ENCODE measurements at places on chromosomes 16 and 17. TPM values are rescaled to one million over a fixed set of nuclear protein-coding genes. Genes with fewer than 3 reads are reported as not detected.

DNA sequence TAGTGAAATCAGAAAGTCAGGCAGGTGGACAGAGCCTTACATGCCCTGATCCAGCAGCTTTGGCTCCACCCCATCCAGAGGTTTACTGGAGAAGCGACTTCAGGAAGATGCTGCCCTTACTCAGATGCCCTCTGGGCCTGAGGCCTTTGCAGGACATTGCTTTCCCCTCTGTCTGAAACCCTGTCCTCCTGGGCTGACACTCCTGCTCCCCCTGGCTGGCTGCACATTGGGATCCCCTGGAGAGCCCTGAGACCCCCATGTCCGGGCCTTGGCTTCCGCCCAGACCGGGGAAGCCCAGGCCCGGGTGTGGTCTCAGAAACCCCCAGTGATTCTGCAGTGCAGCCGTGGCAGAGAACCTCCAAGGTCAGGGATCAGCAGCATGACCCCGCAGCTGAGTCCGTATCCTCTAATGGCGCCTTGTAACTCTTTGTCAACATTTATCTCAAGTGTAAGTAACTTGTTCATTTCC, 36.6 kb downstream of the BCO1 start:
- H3K4me3 ChIP-seq, result no peak overlapping the region
- no peaks in the 10 kb centered on the region for H3K4me1 ChIP-seq
- H3K36me3 ChIP-seq, result no peaks in the 10 kb centered on the region
- no peaks in the 10 kb centered on the region for H3K27me3 ChIP-seq
- no peak overlapping the region for H3K27ac ChIP-seq

GRCh38 chr17:77720946-77721845, 237.3 kb upstream of the TNRC6C start:
- no peak overlapping the region for H3K4me3 ChIP-seq
- H3K27ac ChIP-seq, result no peak overlapping the region
- DNase-seq, result no peak
- H3K36me3 ChIP-seq, result no peaks in the 10 kb centered on the region
- H3K4me1 ChIP-seq, result no peaks in the 10 kb centered on the region

The RBFOX1 gene
- 0.25 TPM for polyA plus RNA-seq

The KRTAP4-3 gene
- polyA plus RNA-seq, result not detected

The GPR139 gene
- polyA plus RNA-seq, result not detected

The KRT27 gene
- not detected for polyA plus RNA-seq

DNA sequence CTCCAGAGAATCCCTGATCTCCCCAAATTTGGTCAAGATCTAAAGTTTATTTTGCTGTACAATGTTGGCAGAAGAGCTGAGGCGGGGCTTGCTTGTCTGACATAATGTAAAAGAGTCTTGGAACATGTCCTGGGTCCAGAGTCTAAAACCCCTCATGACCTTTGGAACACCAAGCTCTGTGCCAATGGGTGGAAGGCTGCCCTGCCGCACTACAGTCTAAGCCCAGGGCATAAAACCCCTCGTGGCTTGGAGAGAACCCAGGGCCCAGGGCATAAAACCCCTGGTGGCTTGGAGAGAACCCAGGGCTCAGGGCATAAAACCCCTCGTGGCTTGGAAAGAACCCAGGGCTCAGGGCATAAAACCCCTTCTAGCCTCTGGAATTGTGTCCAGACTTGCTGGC, 36.7 kb downstream of the CCDC57 start:
- no peak overlapping the region for H3K27ac ChIP-seq
- H3K4me3 ChIP-seq, result no peak overlapping the region
- no peak for DNase-seq
- no peaks in the 10 kb centered on the region for H3K27me3 ChIP-seq
- peaks cover 3% of the 10 kb centered on the region for H3K36me3 ChIP-seq

- no peak overlapping the region for H3K27ac ChIP-seq
- no peaks in the 10 kb centered on the region for H3K4me1 ChIP-seq
- no peak overlapping the region for H3K4me3 ChIP-seq
These were observed 128.6 kb downstream of the SOX9 start for GRCh38 chr17:72249441-72249840.

DNA sequence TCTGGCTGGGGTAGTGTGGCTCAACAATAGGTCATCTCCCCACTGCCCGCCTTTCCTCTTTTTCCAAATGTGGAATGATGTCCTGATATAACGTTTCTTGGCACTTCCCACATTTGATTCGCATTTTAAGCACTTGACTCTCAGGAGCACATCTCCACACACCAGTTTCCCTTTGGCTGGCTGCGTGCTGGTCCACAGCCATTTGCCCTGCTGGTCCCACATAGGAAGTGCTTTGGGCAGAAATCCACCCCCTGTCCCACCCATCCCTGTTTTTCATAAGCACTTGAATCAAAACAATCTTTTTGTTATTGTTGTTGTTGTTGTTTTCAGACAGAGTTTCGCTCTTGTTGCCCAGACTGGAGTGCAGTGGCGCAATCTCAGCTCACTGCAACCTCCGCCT, 24.0 kb upstream of the TNFRSF13B start:
- no peak for DNase-seq
- no peak overlapping the region for H3K27ac ChIP-seq
- no peak overlapping the region for H3K4me3 ChIP-seq
- H3K27me3 ChIP-seq, result no peaks in the 10 kb centered on the region

GRCh38 chr17:7207120-7208001, 12.3 kb downstream of the DLG4 start:
- H3K4me1 ChIP-seq, result no peaks in the 10 kb centered on the region
- no peak overlapping the region for H3K4me3 ChIP-seq
- no peaks in the 10 kb centered on the region for H3K36me3 ChIP-seq
- no peak for DNase-seq
- H3K27me3 ChIP-seq, result no peaks in the 10 kb centered on the region

- H3K4me3 ChIP-seq, result no peak overlapping the region
- H3K27me3 ChIP-seq, result no peaks in the 10 kb centered on the region
- no peak overlapping the region for H3K27ac ChIP-seq
- DNase-seq, result no peak
- no peaks in the 10 kb centered on the region for H3K36me3 ChIP-seq
These were observed 180.6 kb downstream of the FOXL1 start for GRCh38 chr16:86758932-86759331.

DNA sequence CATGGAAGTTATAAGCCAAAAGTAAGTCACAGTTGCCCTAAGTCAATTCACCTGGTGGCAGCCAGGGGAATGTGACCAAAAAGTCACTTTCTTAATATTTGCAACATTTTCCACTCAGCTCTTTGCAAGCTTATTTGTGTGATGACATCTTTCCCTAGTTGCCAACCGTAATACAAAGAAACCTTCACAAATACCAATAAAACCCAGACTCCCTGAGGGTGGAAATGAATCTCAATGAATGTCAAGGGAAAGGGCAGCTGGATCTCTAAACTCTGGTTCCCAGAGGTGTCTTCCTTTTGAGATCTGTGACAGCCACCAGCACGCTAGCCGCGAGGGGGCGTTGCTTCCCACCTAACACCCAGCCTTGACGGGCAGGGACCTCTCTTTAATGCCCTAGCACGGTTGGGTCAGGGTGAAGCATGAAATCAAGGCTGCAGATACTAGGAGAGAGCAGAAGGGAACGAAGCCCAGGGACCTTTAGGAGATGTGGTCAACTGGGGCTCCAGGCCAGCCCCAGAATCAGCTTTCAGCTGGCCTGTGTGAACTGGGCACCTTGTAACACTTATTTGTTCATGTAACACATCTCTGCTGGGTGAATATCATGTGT, 82.2 kb downstream of the CMC2 start:
- H3K27me3 ChIP-seq, result no peaks in the 10 kb centered on the region
- no peak overlapping the region for H3K4me3 ChIP-seq
- no peaks in the 10 kb centered on the region for H3K4me1 ChIP-seq
- DNase-seq, result no peak
- no peaks in the 10 kb centered on the region for H3K36me3 ChIP-seq

- no peak overlapping the region for H3K4me3 ChIP-seq
- H3K27me3 ChIP-seq, result no peaks in the 10 kb centered on the region
- H3K27ac ChIP-seq, result no peak overlapping the region
- DNase-seq, result no peak
These were observed 65.9 kb downstream of the SPACA3 start for GRCh38 chr17:33057564-33057963.

DNA sequence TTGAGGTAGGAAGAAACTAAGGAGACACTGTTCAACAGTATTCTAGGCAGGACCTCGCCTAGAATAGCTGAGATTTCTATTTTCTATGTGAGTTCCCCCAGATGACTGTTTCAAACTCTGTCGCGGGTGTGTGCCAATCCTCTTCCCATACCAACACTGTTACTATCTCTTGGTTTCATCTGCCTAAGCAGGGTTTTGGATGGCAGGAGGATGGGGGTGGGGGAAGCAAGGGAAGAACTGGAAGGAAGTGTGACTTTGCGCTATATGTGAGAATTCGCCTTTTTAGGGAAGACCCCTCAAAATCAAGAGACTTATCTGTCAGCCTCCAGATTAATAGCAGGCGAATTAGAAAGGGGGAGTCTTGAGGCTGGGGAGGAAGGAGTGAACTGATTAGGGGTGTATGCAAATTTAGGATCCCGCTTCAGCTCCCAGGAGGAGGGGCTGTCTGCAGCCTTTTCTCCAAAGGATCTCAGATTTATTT, 521 bp upstream of the G6PC3 start:
- H3K36me3 ChIP-seq, result no peaks in the 10 kb centered on the region
- H3K27me3 ChIP-seq, result no peaks in the 10 kb centered on the region
- no peaks in the 10 kb centered on the region for H3K4me1 ChIP-seq
- DNase-seq, result no peak

DNA sequence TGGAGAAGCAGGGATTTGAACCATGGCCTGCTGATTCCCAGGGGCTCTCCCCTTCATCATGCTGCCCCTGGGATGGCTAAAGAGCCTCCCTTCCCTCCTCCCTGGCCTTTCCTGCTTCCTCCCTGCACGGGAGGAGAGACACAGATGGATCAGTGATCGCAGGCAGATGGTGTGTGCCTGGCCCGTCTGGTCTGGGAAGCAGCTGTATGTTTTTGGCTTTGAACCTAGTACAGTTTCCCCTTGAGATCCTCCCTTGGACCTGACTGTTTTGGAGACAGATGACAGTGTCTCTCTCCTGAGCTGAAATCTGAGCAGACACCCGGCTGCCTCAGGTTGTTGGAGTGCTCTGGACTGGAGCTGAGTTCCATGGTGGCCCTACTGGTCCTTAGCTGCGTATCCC, 29.0 kb upstream of the ATP2C2 start:
- H3K27me3 ChIP-seq, result no peaks in the 10 kb centered on the region
- H3K36me3 ChIP-seq, result no peaks in the 10 kb centered on the region
- DNase-seq, result no peak

- peaks cover 1% of the 10 kb centered on the region for H3K27me3 ChIP-seq
- no peaks in the 10 kb centered on the region for H3K4me1 ChIP-seq
- H3K36me3 ChIP-seq, result no peaks in the 10 kb centered on the region
These were observed 284.5 kb downstream of the MAF start for GRCh38 chr16:79316004-79316458.

The HAP1 gene
- polyA plus RNA-seq, result not detected

The CA10 gene
- polyA plus RNA-seq, result not detected

DNA sequence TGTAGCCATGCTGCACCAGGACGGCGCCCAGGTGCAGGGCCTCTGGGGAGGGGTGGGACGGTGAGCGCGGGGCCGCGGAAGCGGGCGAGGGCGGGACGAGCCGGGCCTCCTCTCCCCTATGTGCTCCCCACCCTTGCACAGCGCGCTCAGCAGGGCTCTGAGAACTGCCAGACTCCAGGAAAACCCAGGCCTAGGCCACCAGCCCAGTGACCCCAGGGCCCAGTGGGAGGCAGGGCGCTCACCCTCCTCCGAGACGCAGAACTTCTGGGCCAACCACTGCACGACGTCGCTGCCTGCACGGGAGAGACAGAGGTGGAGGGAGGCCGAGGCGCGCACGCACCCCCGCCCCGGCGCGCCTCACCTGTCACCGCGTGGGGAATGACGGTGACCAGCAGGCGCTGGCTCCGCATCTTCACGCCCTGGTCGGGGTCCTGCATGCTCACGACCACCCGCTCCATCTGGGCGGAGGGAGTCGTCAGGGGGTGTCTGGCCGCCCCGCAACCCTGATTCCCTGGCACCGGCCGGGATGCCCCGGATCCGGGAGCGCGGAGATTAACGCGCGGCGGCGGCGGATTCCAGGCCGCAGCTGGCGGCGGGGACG, 603 bp downstream of the RGS11 start:
- no peaks in the 10 kb centered on the region for H3K36me3 ChIP-seq
- no peaks in the 10 kb centered on the region for H3K4me1 ChIP-seq
- no peaks in the 10 kb centered on the region for H3K27me3 ChIP-seq
- no peak for DNase-seq
- H3K4me3 ChIP-seq, result peak overlapping the region; percentile 28
- no peak overlapping the region for H3K27ac ChIP-seq

- no peaks in the 10 kb centered on the region for H3K27me3 ChIP-seq
- no peak overlapping the region for H3K27ac ChIP-seq
- DNase-seq, result no peak
- H3K36me3 ChIP-seq, result no peaks in the 10 kb centered on the region
- H3K4me3 ChIP-seq, result no peak overlapping the region
These were observed 26.5 kb upstream of the PPM1D start for GRCh38 chr17:60573236-60574051.

DNA sequence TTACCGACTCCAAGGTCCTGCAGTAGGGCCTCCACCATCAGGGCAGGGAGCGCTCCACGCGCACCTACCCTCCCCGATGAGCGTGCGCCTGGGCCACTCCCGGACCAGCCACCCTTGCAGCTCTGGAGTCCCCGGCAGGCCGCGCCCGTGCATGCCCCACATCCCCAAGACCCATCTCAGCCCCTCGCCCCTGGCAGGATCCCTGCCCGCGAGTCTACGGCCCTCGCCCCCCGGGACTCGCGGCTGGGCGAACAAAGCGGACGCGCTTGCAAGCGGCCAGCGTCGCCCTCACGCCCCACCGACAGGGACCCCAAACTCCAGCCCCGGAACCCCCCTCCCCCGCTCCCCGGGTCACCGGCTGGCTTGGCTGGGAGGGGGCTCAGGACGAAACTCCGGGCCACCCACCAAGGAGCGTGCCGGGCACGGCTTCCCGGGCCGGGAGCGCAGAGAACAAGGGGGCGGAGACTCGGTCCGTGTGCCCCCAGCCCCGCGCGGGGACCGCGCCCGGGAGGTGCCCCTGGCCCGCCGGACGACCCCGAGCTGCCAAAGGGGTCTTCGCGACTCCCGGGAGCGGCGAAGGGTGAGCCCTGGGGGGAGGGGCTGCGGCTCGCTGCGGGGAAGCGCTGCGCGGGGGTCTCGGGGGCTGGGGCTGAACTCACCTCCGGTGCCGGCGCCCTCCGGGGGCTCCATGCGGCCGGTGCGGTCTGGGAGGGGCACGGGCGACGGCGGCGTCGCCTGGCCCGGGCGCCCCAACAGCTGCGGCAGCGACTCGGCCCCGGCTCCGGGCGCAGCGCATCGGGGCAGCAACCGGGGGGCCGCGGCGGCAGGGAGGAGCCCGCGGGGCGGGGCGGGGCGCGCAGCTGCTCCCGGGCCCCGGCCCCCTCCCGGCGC, at the start of gene DBNDD1:
DBNDD1 (minus strand) TSS at position 805 of the 891 bp plus-strand sequence; CDS start at position 690, 115 bp downstream.
- peak within 1 kb of the TSS; percentile 83 for H3K4me3 ChIP-seq
- H3K4me1 ChIP-seq, result no peaks in the 10 kb centered on the region
- DNase-seq, result no peak
- no peaks in the 10 kb centered on the region for H3K36me3 ChIP-seq
- no peaks in the 10 kb centered on the region for H3K27me3 ChIP-seq

DNA sequence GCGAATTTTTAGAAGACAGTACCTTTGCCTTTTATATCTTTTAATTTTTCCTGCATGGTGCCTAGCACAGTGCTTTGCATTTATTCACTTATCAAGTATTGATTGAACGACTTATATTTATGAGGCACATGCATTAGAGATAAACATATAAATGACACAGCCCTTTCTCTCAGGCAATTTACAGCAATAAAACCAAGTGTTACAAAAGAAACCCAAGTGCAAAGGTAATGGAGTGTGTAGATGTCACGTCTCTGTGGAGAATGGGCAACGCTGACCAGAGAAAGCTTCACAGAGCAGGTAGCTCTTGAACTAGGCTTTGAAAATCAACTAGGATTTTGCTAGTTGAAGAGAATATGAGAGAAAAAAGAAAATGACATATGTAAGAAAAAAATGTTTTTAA, 32.6 kb upstream of the ABCA3 start:
- H3K36me3 ChIP-seq, result no peaks in the 10 kb centered on the region
- DNase-seq, result no peak
- no peaks in the 10 kb centered on the region for H3K4me1 ChIP-seq
- H3K27me3 ChIP-seq, result no peaks in the 10 kb centered on the region

The MYH8 gene
- polyA plus RNA-seq, result not detected

The MYH2 gene
- polyA plus RNA-seq, result not detected
